Pons (tissue), 1 donor: ENCODE measurements at places on chromosomes 5 and 9.

DNA sequence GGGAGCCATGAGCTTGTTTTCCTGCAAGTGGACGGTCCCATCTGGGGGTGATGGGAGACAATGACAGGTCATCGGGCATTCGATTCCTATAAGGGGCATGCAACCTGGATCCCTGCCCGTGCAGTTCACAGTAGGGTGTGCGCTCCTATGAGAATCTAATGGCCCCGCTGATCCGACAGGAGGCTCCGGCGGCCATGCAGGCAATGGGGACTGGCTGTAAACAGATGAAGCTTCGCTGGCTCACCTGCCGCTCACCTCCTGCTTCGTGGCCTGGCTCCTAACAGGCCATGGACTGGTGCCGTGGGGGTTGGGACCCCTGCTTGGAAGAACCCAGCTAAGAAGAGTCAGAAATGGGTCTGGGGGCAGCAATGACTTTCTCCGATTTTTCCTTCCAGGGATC lies 21.0 kb downstream of the PAEP start:
- no peak for DNase-seq

DNA sequence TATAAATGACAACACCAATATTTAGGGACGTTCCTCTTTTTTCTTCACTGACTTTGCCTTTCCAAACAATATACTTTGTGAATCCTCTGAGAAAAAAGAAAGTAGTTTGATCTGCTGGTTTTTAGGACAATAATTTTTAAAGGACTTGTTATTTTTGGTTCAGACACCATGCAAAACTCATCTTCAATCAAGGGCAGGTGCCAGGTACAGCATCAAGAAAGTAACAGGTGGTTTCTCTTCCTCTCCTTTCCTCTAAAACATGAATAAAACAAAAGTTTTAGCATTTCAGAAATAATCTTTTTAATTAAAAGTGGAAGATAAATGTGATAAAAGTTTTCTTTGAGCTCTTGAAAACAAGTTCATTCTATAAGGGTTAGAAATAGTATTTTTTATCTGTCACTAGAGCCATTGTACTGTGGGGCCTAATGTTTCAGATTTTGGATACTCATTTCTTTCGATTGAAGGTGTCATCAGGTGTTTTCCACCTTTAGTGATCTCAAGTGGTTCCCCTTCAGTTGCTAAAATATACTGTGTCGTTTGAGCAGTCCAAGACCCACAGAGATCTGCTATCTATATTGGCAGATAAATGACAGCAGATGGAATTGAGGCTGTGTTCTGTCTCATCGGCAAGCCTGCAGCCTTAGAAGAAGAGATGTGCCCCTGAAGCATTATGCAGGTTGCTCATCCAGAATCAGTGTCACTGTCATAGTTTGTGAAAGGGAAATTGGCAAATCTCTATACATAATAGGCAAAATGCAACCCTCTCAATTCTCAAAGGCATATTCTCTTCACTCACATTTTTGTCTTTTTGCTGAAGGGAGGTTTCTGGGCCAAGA lies 499.7 kb downstream of the PDE4D start:
- no peak for DNase-seq

DNA sequence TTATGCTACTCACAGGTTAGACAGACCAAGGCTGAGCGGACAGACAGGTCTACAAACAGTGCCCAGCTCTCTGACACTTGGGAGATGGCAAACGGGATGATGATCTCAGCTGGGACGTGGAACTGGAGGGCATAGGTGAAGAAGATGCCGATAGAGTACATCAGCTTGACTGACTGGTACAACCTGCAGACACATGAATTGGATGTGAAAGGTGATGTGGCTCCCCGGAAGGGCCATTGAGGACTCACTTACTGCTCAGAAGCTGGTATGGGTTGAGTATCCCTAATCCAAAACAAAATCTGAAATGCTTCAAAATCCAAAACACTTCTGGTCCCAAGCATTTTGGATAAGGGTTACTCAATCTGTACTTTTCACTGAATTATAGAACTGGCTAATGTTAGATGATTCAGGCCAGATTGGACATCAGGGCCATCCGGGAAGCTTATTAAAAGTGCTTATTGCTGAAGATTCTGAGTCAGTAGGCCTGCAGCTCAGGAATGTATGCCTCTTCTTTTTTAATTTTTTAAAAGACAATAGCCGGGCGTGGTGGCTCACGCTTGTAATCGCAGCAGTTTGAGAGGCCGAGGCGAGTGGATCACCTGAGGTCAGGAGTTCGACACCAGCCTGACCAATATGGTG lies 22.4 kb downstream of the SLC36A3 start:
- DNase-seq, result no peak

GRCh38 chr9:97753364-97753763 lies 56.2 kb upstream of the XPA start:
- no peak for DNase-seq

- peak; percentile 56 for DNase-seq
Observed at GRCh38 chr9:70407081-70407503, 7.4 kb downstream of the KLF9 start.

GRCh38 chr9:130064621-130065020 lies 10.9 kb downstream of the GPR107 start:
- DNase-seq, result no peak
